MCF 10A (cell line): ENCODE measurements at places on chromosomes 13 and 19. TPM values are rescaled to one million over a fixed set of nuclear protein-coding genes. Genes with fewer than 3 reads are reported as not detected.

- peak; percentile 35 for DNase-seq
- H3K27ac ChIP-seq, result peak within 1 kb of the TSS; percentile 77
- peak within 1 kb of the TSS; percentile 72 for H3K4me3 ChIP-seq
- H3K36me3 ChIP-seq, result peaks cover 6% of the 10 kb centered on the region
- peaks cover 23% of the 10 kb centered on the region for H3K4me1 ChIP-seq
These were observed at the start of gene ARHGAP45 for GRCh38 chr19:1066748-1067340. Gene ARHGAP45 (plus strand): TSS chr19:1067167. CDS start chr19:1067406, 239 bp downstream.

- no peak overlapping the region for H3K27ac ChIP-seq
- peaks cover 7% of the 10 kb centered on the region for H3K27me3 ChIP-seq
- no peaks in the 10 kb centered on the region for H3K4me1 ChIP-seq
- no peak for DNase-seq
These were observed 34.5 kb upstream of the NDUFS7 start for GRCh38 chr19:1349211-1349610.

DNA sequence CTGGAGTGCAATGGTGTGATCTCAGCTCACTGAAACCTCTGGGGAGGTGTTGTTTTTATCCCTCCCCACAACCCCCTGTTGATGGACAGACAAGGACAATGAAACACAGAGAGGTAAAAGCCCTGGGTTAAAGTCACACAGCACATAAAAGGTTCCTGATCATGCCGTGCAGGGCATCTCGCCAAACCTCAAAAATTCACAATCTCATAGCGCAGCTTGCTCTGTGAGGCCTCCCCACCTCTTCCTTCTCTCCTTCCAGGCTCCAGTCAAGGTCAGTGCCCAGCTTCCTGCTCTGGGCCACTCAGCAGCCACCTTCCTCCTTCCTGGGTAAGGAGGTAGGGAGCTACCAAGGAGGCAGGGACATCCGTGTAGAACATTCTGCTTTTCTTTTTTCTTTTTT, 2.3 kb downstream of the FUT2 start:
- peak; percentile 75 for DNase-seq
- H3K4me3 ChIP-seq, result no peak overlapping the region
- peak overlapping the region; percentile 50 for H3K27ac ChIP-seq
- no peaks in the 10 kb centered on the region for H3K36me3 ChIP-seq
- H3K27me3 ChIP-seq, result no peaks in the 10 kb centered on the region

DNA sequence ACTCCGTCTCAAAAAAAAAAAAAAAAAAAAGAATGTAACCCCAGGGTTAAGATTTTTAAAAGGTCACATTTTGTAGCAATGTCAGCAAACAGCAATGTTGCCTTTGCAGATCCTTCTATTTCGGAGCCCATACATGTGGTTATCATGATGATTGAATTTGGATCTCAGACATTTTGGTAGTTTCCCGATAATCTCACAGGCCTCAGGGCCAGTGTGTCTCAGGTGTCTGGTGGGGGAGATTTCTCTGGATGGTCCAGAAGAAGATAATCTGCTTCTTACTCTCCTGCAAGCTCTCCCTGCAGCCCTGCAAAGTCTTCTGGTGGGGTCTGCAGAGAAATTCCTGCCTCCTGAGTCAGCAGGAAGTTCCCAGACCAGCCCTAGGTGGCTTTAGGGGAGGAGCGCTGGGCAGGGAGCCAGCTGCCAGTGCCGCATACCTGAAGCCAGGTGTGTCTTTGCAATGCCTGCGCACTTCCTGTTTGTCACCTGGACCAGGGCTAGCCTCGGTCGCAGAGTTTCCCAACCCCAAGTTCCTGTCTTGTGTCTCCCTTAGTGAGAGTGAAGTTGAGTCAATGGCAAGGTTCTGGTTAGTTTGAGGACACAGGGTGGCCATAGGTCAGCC, 1.4 kb downstream of the SH2D3A start:
- peak overlapping the region; percentile 76 for H3K4me3 ChIP-seq
- H3K36me3 ChIP-seq, result peaks cover 28% of the 10 kb centered on the region
- no peaks in the 10 kb centered on the region for H3K27me3 ChIP-seq
- H3K4me1 ChIP-seq, result peaks cover 10% of the 10 kb centered on the region
- peak; percentile 88 for DNase-seq

DNA sequence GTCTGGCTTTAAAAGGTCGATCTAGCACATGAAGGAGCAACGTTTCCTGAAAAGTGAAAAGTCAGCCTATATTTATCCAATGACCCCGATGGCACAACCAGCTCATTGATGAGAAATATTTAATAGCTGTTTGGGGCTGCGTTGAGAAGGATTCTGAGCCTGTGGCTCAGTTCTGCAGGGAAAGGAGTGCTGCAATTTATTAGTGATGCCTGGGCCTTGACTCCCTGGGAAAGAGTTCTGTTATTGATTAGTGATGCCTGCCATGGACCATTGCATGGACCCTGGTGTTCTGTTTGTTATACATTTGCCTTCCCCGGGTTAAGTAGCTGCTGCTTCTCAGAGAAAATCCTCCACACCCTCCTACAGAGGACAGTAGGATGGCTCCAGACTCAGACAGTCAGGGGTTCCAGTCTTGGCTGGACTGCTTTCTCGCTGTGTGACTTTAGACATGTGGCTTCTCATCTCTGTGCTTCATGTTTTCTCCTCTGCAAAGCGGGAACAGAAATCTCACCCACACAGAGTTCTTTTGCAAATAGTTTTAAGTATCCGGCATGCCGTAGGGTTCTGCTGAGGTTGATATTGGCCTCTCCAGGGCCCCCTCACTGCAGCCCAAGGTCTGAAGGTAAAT, 17.7 kb upstream of the PTPRS start:
- peak; percentile 30 for DNase-seq
- peaks cover 6% of the 10 kb centered on the region for H3K36me3 ChIP-seq
- H3K27ac ChIP-seq, result no peak overlapping the region
- no peaks in the 10 kb centered on the region for H3K4me1 ChIP-seq
- no peak overlapping the region for H3K4me3 ChIP-seq
- peaks cover 77% of the 10 kb centered on the region for H3K27me3 ChIP-seq

DNA sequence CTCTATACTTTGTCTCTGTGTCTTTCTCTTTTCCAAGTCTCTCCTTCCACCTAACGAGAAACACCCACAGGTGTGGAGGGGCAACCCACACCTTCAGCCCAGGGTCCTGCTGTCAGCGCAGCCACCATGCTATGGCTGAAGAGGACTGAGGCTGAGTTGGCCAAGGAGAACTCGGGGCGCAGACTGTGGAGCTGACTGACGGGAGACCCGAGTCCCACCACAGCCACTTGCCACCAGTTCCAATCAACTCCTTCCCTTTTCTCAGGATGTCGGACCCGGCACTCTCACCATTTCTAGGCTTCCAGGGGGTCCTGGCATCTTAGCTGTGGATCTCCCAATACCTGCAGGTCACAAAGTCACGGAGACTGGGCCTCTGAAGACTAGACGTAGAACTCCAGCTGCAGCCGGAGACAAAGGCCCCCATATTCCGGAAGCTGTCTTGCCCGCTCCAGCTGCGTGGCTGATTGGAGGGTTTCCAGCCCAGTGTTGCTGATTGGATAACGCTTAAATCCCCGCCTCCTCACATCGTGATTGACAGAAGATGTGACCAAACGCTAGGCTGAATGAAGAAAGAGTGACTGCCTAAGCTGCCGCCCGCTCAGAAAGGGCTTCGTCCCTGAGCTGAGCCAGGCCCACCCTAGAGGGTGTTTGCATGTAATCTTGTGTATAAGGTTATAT, 63.6 kb downstream of the ZNF429 start:
- H3K4me1 ChIP-seq, result no peaks in the 10 kb centered on the region
- peaks cover 5% of the 10 kb centered on the region for H3K36me3 ChIP-seq
- no peak overlapping the region for H3K27ac ChIP-seq
- no peak for DNase-seq

- no peak overlapping the region for H3K4me3 ChIP-seq
- peaks cover 38% of the 10 kb centered on the region for H3K27me3 ChIP-seq
- no peaks in the 10 kb centered on the region for H3K36me3 ChIP-seq
- no peak overlapping the region for H3K27ac ChIP-seq
These were observed 132.8 kb upstream of the MYO16 start for GRCh38 chr13:108496362-108497210.

GRCh38 chr13:39407786-39408185, 195.2 kb downstream of the LHFPL6 start:
- DNase-seq, result no peak
- no peaks in the 10 kb centered on the region for H3K27me3 ChIP-seq
- H3K4me3 ChIP-seq, result no peak overlapping the region
- H3K4me1 ChIP-seq, result peaks cover 6% of the 10 kb centered on the region

DNA sequence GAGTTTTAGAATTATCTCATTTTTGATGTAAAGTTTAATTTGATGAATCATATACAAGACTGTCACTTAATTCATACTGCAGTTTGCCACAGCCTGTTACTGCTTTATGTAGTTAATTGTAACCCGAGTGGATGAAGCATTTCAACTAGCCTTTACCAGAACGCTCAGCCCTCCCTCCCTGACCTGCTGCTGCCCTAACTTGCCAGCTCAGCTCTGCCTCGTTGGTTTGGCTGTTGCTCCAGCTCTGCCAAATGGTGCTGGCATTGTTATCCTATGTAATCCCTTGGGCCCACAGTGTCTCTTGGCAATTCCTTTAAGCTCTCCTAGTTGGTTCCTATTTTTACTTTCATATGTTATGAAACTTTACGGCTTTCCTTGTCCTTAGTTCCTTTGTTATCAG, 113.3 kb downstream of the LMO7 start:
- no peak overlapping the region for H3K4me3 ChIP-seq
- H3K4me1 ChIP-seq, result peaks cover 10% of the 10 kb centered on the region
- H3K27ac ChIP-seq, result no peak overlapping the region
- DNase-seq, result peak; percentile 62

- DNase-seq, result no peak
- H3K36me3 ChIP-seq, result no peaks in the 10 kb centered on the region
- no peak overlapping the region for H3K27ac ChIP-seq
- no peaks in the 10 kb centered on the region for H3K4me1 ChIP-seq
- H3K27me3 ChIP-seq, result no peaks in the 10 kb centered on the region
These were observed 21.4 kb downstream of the MAP4K1 start for GRCh38 chr19:38596057-38596981.

GRCh38 chr19:6271721-6272410, 7.9 kb downstream of the MLLT1 start:
- peaks cover 52% of the 10 kb centered on the region for H3K36me3 ChIP-seq
- DNase-seq, result no peak
- no peak overlapping the region for H3K4me3 ChIP-seq
- H3K27me3 ChIP-seq, result no peaks in the 10 kb centered on the region
- H3K4me1 ChIP-seq, result peaks cover 42% of the 10 kb centered on the region

DNA sequence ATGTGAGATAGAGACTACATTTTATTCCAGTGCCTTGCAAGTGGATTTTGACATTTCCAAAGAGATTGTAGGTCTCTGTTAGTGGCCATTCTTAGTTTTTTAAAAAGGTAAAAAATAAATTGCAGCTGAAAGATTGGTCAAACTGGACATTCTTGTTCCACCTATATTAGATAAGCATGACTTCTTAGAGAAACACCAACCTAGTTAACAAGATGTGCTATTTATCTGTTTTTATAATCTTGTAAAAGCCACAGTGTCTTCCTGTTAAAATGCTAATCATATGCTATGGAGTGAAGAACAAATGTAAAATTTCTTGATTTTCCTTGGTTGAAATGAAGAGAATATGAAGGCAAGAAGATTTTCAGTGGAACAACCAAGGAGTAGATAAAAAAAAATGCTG, 33.4 kb upstream of the GPR183 start:
- peaks cover 9% of the 10 kb centered on the region for H3K4me1 ChIP-seq
- H3K4me3 ChIP-seq, result no peak overlapping the region
- H3K27me3 ChIP-seq, result no peaks in the 10 kb centered on the region

DNA sequence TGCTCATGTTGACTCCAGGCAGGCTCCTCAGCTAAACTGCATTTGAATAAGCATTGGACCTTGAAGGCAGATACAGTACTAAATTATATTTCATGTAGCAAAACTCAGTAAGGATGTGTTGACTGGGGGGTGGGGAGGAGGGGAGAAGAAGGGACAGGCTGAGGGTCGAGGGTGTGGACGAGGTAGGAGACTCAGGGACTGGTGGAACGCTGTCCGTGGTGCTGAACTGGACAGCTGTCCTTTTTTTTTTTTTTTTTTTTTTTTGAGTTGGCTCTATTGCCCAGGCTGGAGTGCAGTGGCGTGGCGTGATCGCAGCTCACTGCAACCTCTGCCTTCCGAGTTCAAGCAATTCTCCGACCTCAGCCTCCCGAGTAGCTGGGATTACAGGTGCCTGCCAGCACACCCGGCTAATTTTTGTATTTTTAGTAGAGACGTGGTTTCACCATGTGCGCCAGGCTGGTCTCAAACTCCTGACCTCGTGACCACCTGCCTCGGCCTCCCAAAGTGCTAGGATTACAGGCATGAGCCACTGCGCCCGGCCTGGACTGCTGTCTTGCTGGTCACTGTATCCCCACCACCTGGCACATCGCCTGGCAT, 33.2 kb upstream of the CASP14 start:
- no peaks in the 10 kb centered on the region for H3K4me1 ChIP-seq
- no peak overlapping the region for H3K27ac ChIP-seq
- H3K36me3 ChIP-seq, result no peaks in the 10 kb centered on the region
- no peaks in the 10 kb centered on the region for H3K27me3 ChIP-seq
- no peak overlapping the region for H3K4me3 ChIP-seq

GRCh38 chr13:39245688-39246087, 207.4 kb downstream of the NHLRC3 start:
- H3K27me3 ChIP-seq, result peaks cover 88% of the 10 kb centered on the region
- peak; percentile 15 for DNase-seq
- no peaks in the 10 kb centered on the region for H3K36me3 ChIP-seq
- no peak overlapping the region for H3K27ac ChIP-seq
- H3K4me1 ChIP-seq, result peaks cover 5% of the 10 kb centered on the region
- H3K4me3 ChIP-seq, result no peak overlapping the region

- H3K27ac ChIP-seq, result peak overlapping the region; percentile 85
- no peaks in the 10 kb centered on the region for H3K27me3 ChIP-seq
- no peak for DNase-seq
- peaks cover 13% of the 10 kb centered on the region for H3K4me1 ChIP-seq
- H3K36me3 ChIP-seq, result peaks cover 54% of the 10 kb centered on the region
These were observed 814 bp downstream of the ZNF480 start for GRCh38 chr19:52297601-52298364.

DNA sequence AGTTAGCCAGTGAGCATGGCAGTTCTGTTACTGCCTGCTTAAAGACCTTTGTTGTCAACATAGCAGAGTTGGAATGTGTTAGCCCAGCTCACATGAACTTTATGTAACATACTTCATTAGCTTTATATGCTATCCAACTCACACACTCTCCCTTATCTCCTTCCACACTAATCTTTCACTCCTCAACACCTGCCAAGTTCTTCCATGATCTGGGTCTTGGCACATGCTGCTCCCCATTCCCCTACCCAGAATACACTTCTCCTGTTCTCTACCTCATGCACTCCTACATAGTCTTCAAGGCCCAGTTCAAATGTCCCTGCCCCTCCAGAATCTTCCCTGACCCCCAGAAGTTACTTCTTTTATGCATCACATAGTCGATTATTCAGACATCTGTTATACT, 179.3 kb downstream of the KATNAL1 start:
- no peak overlapping the region for H3K4me3 ChIP-seq
- DNase-seq, result no peak
- H3K27me3 ChIP-seq, result no peaks in the 10 kb centered on the region
- H3K27ac ChIP-seq, result peak overlapping the region; percentile 76

The IL11 gene
- total RNA-seq, result 4.2 TPM in 2 replicates

The ZNF225 gene
- total RNA-seq, result 3.6 and 5.7 TPM in 2 replicates

The ATP4A gene
- total RNA-seq, result not detected in 2 replicates

The ZNF554 gene
- 3.1 and 4.0 TPM in 2 replicates for total RNA-seq

The ZNF497 gene
- 3.2 and 3.9 TPM in 2 replicates for total RNA-seq

The ZNF283 gene
- 14.7 and 15.4 TPM in 2 replicates for total RNA-seq

The MBD3L1 gene
- not detected in 2 replicates for total RNA-seq

The ZNF57 gene
- total RNA-seq, result 4.8 and 5.5 TPM in 2 replicates

The OR7D2 gene
- total RNA-seq, result not detected in 2 replicates
